ENCODE measurements at places on chromosomes 11 and 22. TPM values are rescaled to one million over a fixed set of nuclear protein-coding genes. Genes with fewer than 3 reads are reported as not detected.

Gene GLYAT
- total RNA-seq = not detected

Gene ADM
- total RNA-seq = 882 TPM

Gene APLNR
- not detected for total RNA-seq

Gene SPON1
- 3.6 TPM for total RNA-seq

Gene CBLIF
- not detected for total RNA-seq
